HCEC 1CT (cell line): ENCODE measurements at places on chromosomes 11 and 22.

DNA sequence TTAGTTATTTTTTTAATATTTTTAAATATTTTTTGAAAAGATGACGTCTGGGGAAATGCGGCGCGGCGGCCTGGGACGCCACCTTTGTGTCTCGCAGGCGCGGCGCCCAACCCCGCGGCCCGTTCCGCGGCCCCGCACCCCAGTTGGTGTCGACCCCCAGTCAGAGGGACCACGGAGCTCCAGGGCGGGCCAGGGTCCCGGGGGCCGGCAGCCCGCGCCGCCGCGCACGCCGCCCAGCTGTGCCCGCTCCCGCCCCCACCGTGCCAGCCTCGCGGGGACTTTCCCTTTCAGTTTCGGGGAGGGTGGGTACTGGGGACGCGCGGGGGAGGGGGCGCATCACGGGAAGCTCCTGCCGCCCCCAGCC is 1.6 kb downstream of the CCND1 start:
- DNase-seq, result no peak

- no peak for DNase-seq
Observed at GRCh38 chr22:29305836-29306174, 645 bp upstream of the GAS2L1 start.

DNA sequence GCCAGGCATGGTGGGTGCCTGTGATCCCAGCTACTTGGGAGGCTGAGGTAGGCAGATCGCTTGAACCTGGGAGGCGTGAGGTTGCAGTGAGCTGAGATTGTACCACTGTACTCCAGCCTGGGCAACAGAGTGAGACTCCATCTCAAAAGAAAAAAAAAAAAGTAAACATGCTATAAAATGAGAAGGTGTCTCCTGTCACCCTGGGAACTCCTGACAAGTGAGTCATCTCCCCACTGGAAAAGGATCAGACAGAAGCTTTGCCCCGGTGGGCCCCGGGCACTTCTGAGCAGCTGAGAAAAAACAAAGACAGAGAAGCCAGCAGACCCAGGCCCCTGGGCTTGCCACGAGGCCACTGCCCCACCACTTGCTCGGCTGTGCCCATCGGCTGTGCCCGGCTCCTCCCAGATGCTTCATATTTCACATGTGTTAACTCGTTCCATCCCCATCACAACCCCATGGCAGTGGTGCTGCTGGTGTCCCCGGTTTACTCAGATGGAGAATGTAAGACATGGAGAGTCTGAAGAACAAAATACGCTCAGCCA is 22.3 kb downstream of the TTLL1 start:
- peak; percentile 68 for DNase-seq

DNA sequence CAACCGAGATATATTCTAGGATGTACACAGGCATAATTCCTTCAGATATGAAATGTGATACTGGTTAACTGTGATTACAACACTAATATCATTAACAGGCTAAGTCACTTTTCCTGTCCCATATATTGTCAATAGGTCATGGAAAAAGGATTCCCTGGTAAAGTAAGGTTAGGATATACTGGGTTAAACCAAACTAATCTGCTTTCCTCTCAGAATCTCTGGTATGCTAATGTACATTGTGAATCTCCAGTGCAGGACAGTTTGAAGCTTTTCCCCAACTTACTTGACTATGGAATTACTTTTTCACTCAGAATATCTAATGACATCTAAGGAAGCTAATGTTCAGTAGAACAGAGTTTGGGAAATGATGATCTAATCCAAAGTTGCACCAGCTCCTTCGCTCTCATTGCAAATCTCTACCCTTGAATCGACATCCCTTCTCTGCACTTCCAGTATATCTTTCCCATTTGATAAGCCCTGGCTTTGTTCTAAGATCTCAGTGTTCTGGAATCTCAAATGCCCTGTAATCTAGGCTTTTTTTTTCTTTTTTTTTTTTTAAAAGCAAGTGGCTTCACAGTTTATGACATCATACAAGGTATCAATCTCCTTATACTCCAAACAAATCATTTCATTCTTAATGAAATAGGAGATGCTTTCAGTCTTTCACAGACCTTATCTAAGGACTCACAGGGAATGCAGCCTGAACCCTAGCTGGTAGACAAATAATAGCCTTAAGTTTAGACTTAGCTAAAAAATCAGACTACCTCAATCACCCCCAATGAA is 43.8 kb downstream of the COPB1 start:
- DNase-seq, result no peak

- DNase-seq, result peak; percentile 15
Observed at GRCh38 chr11:92295175-92296137, 70.8 kb downstream of the FAT3 start.

DNA sequence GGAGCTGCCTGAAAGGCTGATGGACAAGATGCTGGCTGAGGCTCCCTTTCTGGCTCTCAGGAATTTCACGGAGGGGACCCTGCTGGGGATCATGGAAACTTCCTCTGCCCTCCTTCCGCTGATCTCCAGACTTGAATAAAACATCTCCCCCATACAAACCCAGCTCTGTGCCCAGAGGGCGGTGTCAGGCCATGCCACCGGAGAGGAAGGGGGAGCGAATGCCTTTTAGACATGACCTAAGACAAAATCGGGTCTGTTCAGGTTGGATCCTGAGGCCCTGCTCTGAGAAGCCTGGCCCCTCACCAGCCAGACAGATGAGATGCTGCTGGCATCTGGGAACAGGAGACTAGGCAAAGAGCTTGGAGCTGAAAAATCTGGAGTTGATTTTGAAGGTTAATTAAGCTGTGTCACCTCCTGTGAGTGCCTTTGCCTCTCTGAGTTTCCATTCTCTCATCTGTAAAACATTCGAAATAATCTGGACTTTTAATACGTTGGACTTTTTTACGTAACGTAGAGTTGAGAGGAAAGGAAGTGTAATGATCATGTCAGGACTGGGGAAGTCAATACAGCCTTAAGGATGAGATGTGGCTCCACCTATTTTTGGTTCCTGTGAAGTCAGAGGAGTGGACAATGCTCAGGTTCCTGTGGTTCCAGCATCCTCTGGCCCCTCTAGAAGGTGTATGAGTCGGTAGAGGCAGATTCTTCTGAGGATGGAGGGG is 163.6 kb downstream of the ST3GAL4 start:
- no peak for DNase-seq

- DNase-seq, result no peak
Observed at GRCh38 chr11:71451596-71452198, 1.3 kb upstream of the NADSYN1 start.

DNA sequence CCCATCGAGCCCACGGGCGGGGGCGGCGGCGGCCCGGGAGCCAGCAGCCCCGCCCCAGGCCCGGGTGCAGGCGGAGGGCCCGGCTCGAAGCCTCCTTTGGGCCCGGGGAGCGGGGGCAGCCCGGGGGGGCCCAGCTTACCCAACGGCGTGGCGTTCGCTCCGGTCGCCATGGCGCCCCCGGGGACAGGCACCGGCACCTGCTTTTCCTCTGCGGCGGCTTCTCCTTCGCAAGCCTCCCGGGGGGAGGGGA is 194 bp downstream of the SF1 start:
- no peak for DNase-seq

DNA sequence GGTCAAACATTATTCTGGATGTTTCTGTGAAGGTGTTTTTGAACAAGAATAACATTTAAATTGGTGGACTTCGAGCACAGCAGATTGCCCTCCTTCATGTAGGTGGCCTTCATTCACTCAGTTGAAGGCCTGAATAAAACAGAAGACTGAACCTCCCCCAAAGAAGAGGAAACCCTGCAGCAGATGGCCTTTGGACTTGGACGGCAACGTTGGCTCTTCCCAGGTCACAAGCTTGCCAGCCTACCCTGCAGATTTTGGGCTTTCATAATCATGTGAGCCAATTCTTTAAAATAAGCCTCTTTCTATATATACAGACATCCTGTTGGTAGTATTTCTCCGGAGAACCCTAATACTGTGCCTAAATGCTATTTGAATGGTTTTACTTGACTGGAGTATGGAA is 432.2 kb upstream of the NARS2 start:
- no peak for DNase-seq

- DNase-seq, result no peak
Observed at GRCh38 chr22:48886604-48887393, 940.9 kb downstream of the BRD1 start.

GRCh38 chr11:47499161-47499560 is 50.2 kb upstream of the RAPSN start:
- DNase-seq, result no peak

GRCh38 chr11:34339149-34340064 is 18.4 kb downstream of the ABTB2 start:
- no peak for DNase-seq

GRCh38 chr11:128046213-128046612 is 541.1 kb downstream of the ETS1 start:
- no peak for DNase-seq

DNA sequence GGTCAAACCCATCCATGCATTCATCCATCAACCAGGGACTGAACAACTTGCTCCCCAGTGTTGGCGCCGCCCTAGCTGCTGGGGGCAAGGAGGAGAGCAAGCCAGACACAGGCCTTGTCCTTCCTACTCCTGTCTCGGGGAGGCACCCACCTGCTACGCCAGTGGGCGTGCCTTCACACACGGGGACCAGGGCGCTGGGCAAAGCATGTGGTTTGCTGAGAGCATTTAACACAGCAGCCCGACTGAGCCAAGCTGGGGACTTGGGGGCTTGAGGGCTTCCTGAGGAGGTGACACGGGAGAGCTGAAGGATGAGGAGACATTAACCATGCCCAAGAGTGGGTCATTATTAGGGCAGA is 30.6 kb downstream of the CACNA1I start:
- no peak for DNase-seq

DNA sequence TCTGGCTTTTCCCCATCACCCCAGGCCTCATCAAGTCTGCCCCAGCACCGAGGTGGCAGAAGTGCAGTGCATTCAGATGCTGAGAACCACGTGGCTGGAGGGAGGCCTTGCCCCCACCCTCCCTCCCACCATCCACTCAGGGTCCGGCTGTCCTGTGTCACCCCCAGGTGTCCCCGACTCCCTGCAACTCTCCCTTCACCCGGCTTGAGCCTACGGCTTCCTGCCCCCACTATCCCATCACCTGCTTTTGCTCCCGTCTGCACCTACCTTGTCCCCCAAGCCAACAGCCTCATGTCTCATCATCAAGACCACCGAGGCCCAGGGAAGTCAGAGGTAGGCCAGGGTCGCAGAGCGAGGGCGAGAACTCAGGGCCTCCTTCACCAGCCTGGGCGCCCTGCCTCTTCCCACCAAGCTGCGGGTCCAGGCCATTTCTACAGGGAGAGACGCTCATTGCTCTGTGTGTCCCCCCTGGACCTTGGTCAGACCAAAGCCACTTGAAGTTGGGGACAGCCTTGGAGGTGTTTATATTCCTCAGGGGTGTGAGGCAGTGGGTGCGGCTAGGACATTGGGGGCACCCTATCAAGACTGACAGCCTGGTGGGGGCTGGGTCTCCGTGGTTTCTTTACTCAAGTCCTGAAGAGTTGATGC is 66.2 kb upstream of the CCND1 start:
- no peak for DNase-seq

- no peak for DNase-seq
Observed at GRCh38 chr11:73398721-73399120, 22.5 kb downstream of the RELT start.

- no peak for DNase-seq
Observed at GRCh38 chr11:75431533-75432525, 1.2 kb downstream of the KLHL35 start.

DNA sequence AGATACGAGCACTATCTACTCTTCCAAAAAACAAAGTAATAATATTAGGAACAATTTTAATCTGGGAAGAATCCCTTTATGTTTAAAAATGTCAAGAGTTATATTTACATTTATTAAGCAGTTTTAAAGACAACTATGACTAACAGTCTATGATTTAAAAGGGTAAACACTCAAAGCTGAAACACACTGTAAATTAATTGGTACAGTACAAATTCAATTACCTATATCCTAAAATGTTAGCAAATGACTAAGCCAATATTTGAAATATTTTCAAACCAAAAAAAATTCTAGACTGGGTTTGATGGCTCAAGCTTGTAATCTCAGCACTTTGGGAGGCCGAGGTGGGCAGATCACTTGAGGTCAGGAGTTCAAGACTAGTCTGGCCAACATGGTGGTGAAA is 36.0 kb upstream of the CHRNA10 start:
- no peak for DNase-seq

DNA sequence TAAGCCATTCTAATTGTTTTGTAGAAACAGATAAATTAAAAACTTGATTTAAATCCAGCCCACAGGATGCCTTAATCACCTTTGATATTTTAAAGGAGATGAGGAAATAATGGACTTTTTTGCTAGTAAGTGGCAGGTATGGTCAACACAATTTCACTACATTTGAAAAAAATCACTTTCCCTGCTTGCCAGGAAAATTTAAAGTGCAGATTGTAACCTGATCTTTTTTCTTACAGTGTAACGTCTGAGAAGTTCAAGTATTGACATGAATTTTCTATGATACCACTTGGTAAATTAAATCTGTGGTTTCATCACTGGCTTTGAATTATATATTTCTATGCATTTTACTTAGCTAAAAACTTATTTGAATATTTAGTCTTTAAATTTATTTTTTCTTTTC is 65.3 kb downstream of the ARHGEF12 start:
- DNase-seq, result no peak

DNA sequence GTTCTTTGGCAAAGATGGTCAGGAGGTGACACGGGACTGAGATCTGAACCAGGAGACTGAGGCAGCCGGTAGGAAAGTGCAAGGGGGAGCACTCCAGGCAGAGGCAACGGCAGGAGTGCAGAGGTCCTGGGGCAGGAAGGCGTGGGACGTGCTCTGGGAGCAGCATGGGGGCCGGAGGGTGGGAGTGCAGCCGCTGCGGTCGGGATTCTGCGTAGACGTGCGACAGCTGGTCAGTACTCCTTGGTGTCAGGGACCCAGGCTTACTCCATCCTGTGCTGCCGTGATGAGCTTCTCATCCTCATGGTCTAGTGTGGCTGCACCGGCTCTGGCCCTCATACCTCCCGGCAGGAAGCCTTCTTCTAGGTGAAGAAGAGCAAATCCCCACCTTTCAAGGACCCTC is 16.9 kb upstream of the TRMU start:
- no peak for DNase-seq

DNA sequence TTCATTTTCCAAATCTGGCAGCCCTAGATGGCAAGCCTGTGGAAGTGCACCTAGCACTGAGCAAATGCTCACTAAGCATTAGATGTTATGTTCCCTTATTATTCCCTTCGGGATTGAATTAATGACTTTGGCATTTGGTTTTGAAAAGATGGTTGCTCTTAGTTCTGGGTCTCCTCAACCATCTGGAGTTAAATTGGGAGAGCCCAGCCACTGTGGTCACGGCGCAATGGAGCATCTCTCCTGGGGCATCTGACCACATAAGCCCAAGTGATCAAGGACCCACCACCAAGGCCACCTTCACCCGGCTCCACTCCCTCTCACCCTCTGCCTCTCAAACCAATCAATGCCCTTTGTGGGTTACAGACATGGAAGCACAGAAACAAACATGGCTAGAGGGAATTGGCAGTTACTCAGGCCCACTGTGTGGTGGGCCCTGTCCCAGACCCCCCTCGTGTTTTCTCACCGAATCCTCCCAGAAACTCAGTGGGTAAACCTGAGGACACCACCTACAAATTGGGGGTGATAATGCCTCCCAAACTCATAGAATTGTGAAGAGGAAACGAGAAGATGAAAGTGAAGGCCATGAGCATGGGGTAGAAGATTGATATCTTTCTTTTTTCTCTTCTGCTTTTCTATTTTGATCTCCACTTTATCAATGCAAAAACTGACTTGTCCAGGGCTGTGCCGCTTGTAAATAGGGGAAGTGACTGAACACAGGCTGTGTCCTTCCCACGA is 52.2 kb downstream of the IRAG1 start:
- DNase-seq, result no peak

GRCh38 chr11:78424334-78425270 is 7.0 kb upstream of the GAB2 start:
- DNase-seq, result peak; percentile 32
